ENCODE measurements at places on chromosomes 2 and 18. TPM values are rescaled to one million over a fixed set of nuclear protein-coding genes. Genes with fewer than 3 reads are reported as not detected.

- DNase-seq, result no peak
Measured at GRCh38 chr2:21779786-21780185, 656.0 kb downstream of the TDRD15 start.

LINC00305 gene
- not detected for total RNA-seq

MAP4K4 gene
- 49.9 TPM for total RNA-seq

SFTPB gene
- total RNA-seq, result 1.7 TPM

- no peak for DNase-seq
Measured at GRCh38 chr18:51582551-51582950, 385.1 kb upstream of the MEX3C start.

- DNase-seq, result no peak
Measured at GRCh38 chr2:38723173-38723572, 28.0 kb downstream of the SRSF7 start.

All from ureter (tissue), 1 donor.